Aortic smooth muscle cell (primary cell): ENCODE measurements at places on chromosomes 1 and 21. TPM values are rescaled to one million over a fixed set of nuclear protein-coding genes. Genes with fewer than 3 reads are reported as not detected.

The C1QC gene
- 0.13 TPM in 1 of 2 replicates, not detected in the other for total RNA-seq

The BLZF1 gene
- 30.0 and 31.1 TPM in 2 replicates for total RNA-seq

The VWA5B1 gene
- total RNA-seq, result not detected in 2 replicates

The SHISA4 gene
- 13.9 and 19.8 TPM in 2 replicates for total RNA-seq

The OR10K1 gene
- total RNA-seq, result not detected in 2 replicates

The TNFAIP8L2 gene
- not detected in 2 replicates for total RNA-seq
